Stimulated activated memory B cell treated with anti-CD40 and anti-IgM and Interleukin-4, amounts not matched to agents 10 μg/mL and 1 μg/mL and 100 μg/mL, for 72 hours (primary cell): ENCODE measurements at places on chromosomes 1 and 21.
A peak's percentile ranks its signal among the peaks of the same experiment; 100 is the strongest.

- ATAC-seq = no peak
Measured at GRCh38 chr1:204408074-204408507, 3.5 kb downstream of the PPP1R15B start.

- no peak for ATAC-seq
Measured at GRCh38 chr1:217948741-217949140, 317.6 kb downstream of the SPATA17 start.

DNA sequence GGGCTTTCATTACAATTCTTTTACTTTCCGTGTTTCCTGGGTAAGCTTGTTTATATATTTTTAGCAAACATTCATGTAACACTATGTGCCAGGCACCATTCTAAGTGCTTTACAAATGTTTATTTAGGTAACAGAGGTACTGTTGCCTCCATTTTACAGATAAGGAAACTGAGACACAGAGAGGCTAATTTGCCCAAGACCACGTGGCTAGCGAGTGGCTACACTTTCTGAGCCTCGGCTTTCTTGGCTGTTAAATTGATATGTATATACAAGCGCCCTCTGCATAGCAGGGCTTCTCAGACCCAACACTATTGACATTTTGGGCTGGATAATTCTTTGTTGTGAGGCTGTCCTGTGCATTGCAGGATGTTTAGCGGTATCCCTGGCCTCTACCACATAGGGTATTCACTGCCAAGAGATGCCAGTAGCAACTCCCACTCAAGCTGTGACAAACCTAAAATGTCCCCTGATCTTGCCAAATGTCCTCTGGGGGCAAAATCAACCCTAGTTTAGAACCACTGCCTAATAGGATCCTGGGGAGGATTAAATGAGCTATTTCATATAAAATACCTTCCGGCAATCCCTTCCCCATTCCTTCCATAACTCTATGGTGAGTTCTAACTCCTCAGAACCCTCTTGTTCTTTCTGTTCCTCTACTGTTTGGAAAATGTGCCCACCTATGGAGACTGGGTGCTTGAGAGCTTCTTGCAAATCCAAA, 17.2 kb upstream of the ID3 start:
- ATAC-seq = no peak

DNA sequence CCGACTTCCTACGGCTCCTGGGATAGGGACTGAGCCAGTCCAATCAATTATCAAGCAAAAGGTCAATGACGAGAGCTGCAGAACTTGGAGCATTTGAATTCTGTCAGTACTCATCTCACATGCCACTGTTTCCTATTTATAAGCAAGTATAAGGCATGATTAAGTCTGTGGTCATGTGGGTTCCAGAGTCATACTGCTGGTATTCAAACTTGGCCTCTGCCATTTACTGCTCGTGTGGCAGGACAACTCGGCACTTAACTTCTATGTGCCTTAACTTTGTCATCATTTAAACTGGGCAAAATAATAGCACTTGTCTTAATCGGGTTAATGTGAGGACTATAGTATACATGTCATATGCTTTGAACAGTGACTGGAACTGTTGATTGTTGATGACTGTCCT, 44.9 kb upstream of the TNFSF18 start:
- no peak for ATAC-seq

DNA sequence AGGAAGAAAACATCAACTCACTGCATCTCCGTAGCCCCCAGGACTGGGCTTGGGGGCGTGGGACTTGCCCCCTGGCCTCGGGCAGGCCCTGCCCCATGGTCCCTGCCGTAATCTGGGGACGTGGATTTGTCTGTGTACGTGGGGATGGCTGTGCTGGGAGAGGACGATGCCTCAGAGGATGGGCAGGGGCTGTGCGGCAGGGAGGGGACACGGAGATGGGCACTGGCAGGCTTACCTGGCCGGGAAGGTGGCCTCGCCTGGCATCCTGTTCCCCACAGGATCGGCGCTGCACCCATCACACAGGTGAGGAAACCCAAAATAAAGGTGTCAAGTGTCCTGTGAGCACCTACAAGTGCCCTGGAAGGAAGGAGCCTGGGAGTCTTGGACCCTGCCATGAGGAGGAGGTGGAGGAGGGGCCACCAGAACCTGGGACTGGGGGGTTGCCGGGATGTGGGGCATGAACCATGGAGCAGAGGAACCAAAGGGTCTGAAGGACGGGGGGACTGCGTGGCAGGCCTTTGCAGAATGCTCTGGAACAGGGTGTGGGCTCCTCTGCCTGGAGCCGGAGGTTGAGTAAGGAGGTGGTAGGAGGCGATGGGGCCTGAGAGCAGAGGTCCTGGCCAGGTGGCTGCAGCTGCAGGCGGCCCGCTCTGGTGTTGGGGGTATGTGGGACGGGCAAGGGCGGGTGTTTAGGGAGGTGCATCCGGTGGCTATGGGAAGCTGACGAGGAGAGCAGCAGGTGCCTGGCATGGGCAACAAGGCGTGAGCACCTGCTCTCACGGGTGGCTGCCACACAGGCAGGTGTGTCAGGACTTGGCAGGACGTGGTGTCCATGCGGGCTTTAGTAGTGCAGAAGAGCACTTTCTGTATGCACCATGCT, 27.8 kb upstream of the LRRC3 start:
- no peak for ATAC-seq

DNA sequence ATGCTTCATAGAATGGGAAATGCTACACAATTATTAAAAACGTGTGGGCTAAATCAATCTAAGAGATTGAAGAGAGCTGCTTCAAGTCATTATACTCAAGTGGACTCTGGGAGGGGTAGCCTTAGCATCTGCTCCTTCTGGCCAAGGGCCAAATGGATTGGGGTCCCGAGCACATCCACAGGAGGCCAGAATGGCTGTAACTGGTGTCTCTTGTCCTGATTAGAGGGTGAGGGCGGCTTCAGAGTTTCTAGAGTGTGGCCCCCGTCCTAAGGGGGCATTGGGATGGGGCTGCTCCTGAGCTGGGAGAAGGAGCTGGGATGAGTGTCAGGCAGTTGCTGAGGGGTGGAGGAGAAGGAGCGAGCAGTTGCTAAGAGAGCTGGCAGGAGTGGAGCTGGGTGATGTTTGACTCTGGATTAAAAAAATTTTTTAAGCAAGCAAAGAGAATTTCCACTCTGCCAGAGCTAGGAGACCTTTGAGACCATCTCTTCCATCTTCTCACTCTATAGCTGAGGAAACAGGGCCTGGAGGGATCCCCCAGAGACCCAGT, 71.3 kb upstream of the TLR5 start:
- no peak for ATAC-seq

GRCh38 chr1:51976846-51977602, 13.5 kb downstream of the RAB3B start:
- no peak for ATAC-seq

DNA sequence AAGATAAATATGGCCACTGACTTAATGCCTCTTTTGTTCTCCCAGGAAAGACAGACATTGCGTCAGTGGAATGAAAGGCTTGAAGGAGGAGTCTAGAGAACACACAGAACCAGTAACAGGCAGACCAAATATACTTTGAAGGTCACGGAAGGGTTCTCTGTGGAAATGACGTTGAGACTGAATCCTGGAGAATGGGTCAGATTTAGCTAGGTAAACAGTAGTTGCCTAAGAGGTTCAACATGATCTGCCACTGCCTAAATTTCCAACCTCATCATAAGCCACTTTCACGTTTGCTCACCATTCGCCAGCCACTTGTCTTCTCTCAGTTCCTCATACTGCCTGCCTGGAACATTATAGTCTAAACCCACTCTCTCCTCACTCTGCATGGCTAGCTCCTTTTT, 20.5 kb downstream of the PLA2G4A start:
- peak; percentile 80 for ATAC-seq

DNA sequence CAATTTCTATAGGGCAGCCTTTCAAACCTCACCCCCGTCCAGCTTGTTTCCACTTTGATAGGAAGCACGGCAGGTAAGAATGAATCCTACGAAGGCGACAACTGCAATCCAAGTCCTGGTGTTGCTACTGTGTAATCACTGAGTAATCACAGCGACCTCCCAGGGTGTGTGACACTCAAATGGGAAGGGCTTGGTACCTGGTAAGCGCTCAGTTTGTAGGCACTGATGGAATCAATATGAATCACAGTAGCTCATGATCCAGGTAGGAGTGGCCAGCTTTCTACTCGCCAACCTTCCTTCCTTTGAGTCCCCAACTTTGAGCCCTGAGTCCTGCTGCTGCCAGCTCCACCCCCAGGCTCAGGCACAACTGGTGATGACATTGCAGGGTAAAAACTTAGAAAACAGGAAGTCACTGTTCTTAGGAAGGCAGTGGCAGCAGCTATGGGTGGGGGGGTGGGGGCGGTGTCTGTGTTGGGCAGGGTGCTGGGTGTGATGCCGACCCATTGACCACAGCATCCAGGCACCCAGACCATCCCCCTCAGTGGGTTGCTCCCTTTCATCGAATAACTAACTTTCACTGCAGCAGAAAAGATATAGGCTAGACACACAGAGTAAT, 70.7 kb downstream of the CD247 start:
- peak; percentile 96 for ATAC-seq

DNA sequence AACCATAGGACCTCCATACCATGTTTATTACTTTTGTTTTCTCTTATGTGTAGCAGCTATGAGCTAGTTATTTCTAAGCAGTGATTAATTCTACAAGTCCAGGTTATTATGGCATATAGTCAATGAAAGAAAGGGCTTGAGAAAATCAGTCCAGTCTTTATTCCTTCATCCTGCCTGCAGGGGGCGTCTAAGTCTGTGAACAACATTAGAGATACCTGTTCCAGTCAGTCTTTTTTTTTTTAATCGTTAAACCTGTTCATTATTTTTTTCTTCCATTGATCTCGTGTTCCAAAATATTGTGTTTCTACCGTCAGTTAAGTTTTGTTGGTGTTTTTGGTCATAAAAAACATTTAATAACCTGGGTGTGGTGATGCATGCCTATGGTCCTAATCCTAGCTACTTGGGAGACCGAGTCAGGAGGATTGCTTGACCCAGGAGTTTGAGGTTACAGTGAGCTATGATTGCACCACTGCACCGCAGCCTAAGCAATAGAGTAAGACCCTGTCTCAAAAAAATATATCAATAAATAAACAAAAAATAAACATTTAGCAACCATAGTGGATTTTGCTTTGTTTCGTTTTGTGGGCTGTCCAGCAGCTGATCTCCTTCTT, 29.4 kb upstream of the CD2 start:
- no peak for ATAC-seq

DNA sequence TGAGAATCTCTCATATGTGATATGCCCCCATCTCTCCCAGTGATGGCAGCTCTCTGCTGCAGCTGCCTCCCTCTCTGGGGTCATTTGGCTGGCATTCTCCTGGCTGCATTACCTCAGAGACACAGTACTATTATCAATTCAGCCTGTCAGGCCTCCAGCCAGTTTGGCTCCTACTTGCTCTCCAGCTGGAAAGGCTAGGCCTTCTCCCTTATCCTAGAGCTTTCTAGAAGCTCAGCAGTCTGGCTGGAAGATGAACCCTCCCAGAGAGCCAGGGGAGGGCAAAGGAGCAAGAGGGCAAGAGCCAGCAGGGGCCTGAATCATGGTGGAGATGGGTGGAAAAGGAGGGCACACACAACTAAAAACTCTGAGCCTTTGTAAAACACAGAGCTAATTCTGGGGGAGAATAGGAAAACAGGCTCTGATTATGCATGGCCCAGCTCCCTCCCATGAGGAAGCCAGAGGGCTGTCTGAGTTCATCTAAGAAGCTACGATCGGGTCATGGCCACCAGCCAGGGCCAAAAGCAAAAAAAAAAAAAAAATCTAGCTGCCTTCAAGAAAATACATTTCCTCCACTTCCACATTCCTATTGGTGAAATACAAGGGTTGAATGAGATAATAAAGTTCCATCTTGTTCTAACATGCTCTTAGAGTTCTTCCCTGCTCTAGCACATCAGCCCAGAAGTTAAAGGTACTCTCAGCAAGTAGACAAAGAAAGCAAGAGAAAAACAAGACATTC, 8.8 kb downstream of the LAMB3 start:
- no peak for ATAC-seq

GRCh38 chr1:178706432-178706831, 18.6 kb upstream of the RALGPS2 start:
- no peak for ATAC-seq

- ATAC-seq = no peak
Measured at GRCh38 chr1:3544040-3544977, 67.0 kb downstream of the MEGF6 start.
